CD4-positive, alpha-beta T cell treated with Interleukin-12 subunit alpha and Interleukin-12 subunit beta, for 1 hour (primary cell): ENCODE measurements at places on chromosomes 5 and 9.

DNA sequence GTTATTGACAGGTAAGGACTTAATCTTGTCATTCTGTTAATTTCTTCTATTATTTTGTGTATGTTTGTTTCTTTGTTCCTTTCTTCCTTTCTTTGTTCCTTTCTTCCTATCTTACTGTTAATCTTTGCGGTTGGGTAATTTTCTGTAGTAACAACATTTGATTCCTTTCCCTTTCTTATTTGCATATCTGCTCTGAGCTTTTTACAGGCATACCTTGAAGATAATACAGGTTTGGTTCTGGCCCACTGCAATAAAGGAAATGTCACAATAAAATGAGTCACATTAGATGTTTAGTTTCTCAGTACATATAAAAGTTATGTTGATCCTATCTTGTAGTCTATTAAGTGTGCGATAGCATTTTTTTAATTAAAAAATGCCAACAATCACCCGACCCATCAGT is 440.7 kb downstream of the NFIB start:
- DNase-seq: no peak

GRCh38 chr5:151303666-151304065 is at the start of gene SLC36A3:
Gene SLC36A3 (minus strand): TSS chr5:151303766. CDS start chr5:151303354, 412 bp downstream.
- no peak for DNase-seq

DNA sequence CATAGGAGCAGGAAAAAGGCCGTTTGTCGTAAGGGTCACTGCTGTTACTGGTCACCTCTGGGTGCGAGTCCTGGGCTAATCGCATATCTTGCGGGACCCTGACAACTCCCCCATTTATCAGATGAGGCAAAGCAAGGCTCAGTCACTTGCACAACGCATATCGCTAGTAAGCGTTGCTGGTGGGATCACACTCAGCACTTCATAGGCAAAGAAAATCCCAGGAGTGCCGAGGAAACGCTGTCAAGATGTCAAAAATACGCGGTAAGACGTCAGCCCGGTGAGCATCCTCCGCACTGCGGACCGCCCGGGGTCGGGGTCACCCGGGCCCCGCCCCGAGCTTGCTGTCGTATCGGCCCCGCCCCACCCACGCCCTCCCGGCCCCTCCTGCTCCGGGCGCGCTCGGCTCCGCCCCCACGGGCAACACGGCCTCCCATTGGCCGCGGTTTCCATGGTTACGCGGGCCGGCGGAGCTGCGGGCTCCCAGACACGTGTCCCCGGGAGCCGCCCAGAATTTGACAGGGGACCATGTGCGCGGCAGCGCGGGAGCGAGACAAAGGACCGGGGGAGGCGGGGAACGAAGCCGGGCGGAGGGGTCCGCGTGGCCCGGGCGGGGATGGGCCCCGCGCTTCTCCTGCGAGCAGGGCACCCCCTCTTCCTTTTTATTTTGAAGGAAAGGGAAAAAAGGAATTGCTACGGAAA is 80.2 kb upstream of the IER5L start:
- peak; percentile 93 for DNase-seq

DNA sequence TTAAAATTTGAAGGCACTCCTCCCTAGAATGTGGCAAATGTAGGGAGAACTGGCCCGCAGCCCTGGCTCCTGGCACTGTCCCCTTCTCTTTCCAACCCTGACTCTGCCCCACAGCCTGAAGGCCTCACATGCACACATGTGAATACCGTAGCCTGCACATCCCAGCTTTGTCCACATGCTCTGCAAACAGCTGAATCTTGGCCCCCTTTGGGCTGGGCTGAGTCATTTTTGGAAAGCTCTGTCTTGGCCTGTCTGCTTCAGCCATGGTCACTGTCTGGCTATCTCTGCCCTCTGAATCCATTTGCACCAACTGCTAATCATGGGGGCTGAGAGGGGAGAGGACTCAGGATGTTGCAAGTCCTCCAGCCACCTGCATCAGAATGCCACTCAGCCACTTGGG is 22.1 kb upstream of the GALNT10 start:
- no peak for DNase-seq

DNA sequence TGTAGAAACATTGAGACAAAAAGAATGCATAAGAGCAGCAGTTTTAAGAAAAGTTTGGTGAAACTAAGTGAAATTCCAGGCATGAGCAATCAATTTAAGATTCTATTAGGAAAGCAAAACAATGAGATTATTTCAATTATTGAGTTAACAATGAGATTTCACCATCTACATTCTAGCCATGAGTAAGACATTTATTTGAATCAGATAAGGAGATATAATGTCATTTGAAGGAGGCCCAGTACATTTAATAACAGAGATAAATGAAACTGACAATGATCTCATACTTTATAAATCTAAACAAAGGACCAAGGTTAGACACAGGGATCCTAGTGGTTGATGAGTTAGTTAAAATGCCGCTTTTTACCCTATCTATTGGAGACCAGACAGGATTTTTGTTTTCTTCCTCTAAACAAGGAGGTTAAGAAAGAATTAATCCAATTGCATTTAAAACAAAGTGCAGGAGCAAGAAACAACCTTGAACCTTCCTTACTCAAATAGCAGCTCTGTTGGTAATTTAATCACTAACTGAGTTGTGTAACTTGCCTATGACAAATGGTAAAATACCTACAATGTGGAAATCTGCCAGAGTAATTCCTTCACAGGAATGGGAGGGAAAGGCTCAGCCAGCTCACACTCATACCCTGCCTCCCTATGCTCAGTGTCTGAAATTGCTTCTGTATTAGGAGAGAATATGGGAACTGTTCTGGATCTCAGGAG is 103.5 kb upstream of the NR3C1 start:
- no peak for DNase-seq

DNA sequence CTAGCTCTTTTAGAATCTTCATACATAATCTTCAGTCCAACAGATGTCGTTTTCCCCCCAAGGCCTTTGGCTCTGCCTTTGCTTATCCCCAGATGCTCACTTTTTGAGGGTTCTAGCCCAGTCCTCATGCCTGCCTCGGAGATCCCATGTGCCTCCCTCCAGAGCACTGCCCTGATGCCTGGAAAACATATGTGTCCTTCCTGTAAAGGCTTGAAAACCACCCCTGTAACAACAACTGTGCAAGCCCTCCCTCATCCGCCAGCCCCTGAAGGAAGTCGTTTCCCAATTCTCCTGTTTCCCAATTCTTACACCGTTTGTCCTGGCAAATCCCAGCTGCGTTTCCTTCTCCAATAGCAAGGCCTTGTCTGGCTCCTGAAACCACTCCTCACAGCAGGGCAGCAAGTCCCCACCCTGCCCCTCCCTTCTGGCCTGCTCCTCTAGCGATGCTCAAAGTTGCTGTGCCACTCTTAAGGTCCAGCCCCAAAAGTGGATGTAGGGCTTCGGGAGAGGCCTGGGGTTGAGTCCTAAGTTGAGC is 52.2 kb downstream of the SLC36A1 start:
- DNase-seq: no peak

DNA sequence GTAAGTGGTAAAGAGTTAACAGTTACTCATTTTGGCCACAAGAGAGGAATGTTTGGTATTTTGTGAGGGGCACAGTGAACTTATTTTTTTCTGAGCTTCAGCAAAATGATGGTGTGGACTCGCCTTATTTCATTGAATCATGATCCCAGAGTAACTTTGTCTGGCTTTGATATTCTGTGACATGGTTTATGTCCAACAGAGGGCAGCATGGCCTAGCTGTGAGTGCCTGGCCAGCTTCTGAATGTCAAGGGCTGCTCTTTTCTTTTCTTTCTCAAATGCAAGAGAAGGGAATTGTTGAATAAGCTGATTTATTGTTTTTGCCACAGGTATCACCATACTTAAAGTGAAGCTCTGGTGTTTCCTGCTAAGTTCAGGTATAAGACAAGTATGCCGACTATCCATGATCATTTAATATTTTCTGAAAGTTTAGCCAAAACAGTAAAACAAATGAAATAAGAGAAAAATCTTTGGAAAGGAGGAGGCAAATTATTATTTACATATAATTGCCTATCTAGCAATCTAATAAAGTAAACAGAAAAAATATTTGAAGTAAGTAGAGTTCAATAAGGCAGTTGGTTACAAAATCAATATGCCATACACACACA is 31.7 kb downstream of the MRPL22 start:
- DNase-seq: no peak

DNA sequence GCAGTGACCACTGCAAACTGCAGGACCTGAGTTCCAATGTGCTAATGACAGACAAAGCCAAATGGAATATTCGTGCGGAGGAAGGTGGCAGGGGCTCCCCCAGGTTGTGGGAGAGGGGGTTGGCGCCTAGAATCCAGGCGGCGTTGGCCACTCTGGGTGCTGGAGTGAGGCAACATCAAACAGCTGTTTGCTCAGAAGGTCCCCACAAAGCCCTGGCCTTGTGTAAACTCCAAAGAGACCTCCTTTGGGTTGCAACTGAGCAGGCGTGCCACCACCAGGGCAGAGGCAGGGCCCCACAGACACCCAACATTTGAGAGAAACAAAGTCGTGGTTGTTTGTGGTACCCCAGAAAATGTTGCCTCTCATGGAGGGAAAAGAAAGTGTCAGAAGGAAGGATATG is 14.5 kb downstream of the STKLD1 start:
- DNase-seq: no peak

GRCh38 chr5:134989266-134989830 is 21.6 kb downstream of the CATSPER3 start:
- DNase-seq: no peak

- no peak for DNase-seq
Observed at GRCh38 chr9:463455-464171, 248.9 kb downstream of the DOCK8 start.

DNA sequence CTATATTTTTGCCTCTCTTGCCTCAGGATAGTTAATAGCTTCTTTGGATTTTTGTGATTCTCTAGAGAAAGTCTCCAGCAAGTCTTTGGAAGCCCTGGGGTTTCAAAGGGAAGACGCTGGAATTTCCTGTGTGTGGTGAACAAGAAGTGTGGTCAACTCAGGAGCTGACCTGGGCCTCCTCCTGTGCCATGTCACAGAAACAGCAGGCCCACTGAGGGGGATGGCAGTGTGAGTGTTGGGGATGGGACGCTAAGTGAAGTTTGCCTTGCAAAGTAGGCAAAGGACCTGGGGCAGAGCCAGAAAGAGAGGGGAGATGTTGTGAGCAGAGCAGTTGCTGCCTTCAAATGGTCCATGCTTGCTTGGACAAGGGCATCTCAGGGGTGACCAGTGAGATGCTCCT is 226.3 kb downstream of the DMRT2 start:
- DNase-seq: no peak

GRCh38 chr9:78348848-78349247 is 51.9 kb downstream of the PSAT1 start:
- no peak for DNase-seq

DNA sequence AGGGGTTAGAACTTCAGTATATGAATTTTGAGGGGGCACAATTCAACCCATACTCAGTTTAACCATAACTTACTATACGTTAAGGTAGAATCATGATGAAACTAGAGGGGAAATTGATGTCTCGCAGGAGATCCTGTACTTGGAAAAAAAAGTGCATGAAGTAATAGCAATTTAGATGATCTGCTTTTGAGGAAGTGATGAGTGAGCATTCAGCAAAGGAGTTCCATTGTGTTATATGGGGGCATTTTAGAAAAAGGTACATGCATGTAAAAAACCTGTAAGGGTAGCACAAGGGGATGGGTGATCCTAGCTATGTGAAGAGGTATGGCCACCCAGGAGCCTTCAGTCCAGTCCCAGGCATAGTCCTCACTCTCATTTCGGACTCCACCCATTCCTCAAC is 14.8 kb upstream of the TMC1 start:
- DNase-seq: no peak

- no peak for DNase-seq
Observed at GRCh38 chr9:82729991-82730589, 332.9 kb downstream of the RASEF start.

- no peak for DNase-seq
Observed at GRCh38 chr9:93254806-93255493, 71.0 kb downstream of the WNK2 start.

- DNase-seq: no peak
Observed at GRCh38 chr9:76092572-76092971, 202.1 kb downstream of the PCSK5 start.

DNA sequence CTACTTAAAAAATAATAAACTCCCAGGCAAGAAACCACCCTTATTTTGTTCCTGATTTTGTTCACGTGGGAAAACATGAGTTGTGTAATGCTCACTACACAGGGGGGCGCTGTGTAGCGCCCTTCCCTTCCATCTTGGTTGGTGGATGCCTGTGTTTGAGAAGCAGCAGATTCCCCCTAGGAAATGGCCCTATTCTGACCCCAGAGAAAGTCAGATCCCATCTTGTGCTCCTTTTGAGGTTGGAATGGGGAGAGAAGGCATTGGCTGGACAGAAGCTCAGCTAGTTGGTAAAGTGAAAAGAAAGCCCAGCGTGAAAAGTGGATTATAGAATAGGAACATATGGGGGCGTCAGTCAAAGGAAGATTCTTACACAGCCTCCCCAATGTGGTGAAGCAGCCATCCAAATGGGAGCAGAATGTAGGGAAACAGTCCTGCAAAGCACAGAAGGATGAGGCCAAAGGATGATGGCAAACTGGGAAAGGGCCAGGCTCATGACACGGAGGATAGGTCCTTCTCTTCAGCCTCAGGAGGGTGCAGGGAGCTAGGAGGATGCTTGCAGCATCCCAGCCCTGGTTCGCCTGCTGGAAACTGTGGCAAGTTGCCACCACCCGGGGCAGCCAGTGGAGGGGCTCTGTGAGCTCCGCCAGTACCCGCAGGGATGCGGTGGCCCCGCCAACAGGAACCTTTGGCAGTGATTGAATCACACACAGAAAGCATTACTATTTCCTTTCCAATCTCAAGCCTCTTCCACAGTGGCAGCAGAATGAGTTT is 314.2 kb upstream of the DAP start:
- no peak for DNase-seq
